ENCODE measurements at places on chromosomes 1 and 21.

DNA sequence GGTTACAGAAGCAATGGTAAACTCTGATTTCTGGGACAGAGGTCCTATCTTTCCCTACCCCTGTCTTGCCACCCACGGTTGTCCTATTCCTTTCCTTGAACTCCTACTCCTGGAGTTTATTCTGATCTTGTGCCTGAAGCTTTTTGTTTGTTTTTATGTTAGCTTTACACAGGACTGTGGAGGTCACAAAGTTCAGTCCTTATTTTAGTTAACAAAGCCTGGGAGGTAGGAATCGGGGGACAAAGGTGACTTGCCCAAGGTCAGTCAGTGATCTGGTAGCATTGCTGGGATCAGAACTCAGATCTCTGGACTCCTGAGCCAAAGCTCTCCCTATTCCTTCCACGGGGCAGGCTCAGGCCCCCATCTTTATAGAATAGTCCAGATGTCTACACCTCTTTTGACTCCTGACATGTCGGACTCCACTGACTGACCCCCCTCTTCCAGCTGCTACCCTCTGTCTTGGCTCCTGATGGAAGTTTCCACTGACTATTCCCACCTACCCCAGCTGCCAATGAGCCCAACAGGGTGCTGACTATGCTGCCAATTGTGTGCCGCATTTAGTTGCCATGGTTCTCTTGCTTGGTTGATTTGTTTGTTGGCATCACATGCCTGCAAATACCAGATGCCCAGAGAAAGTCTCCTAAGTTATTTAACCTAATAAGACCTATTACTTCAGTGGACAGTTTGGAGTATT, 9.9 kb downstream of the F5 start:
- no peak for DNase-seq

DNA sequence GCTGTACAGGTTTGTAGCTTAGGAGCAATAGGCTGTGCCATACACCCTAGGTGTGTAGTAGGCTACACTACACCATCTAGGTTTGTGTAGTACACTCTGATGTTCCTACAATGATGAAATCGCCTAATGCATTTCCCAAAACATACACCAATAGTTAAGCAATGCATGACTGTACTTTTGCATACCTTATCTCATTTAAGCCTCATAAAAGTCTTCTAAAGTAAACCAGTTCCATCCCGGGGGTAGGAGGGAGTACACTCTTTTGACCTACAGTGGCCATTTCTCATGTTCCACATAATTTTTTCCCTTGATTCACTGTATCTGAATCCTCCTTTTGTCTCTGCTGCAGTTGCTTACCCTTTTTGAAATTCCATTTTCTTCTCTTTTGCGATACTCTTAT, 12.2 kb downstream of the TRMT13 start:
- no peak for DNase-seq

GRCh38 chr1:111499026-111499785, 4.2 kb downstream of the ADORA3 start:
- no peak for DNase-seq

GRCh38 chr1:110672001-110672752, 2.6 kb downstream of the KCNA3 start:
- DNase-seq, result peak; percentile 60

GRCh38 chr1:181383695-181384094, 99.6 kb upstream of the CACNA1E start:
- DNase-seq, result no peak

GRCh38 chr1:73781251-73781650, 416.7 kb downstream of the LRRIQ3 start:
- no peak for DNase-seq

GRCh38 chr1:94239796-94240195, 2.4 kb upstream of the ARHGAP29 start:
- DNase-seq, result no peak

GRCh38 chr1:25904943-25905679, 1.1 kb downstream of the STMN1 start:
- peak; percentile 97 for DNase-seq

GRCh38 chr1:115134850-115135480, 45.7 kb upstream of the TSPAN2 start:
- DNase-seq, result no peak

DNA sequence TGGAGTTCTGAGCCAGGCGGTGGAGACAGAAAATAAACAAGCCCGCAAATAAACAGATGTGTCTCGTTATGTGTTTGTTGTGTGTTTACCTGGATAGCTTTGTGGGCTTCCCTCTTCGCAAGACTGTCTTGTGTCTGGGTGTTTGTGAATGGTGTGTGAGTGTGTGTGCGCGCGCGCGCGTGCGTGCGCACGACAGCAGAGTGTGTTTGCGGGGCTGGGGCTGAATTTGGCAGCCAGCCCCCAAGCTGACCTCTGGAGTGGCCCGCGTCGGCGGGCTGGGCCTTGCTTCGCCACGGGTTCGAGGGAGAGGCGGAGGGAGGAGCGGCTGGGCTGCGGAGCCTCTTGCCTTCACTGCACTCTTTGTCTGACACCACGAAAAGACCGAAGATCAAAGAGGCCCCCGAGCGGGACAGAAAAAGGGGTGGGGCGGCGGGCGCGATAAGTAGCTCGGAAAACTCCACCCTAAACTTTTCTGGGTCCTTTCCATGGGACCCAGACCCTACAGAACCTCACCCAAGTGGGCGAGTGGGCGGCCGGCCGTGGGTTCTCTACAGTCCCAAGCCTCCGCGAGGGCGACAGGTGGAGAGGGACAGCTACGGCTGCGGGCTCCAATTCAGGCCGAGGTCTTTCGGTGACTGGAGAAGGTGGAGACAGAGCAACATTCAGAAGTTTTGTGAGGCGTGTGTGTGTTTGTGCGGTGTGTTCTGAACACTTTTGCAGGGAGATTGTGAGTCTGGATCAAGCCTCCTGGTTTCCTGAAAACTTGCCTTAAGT, 14.5 kb downstream of the PAX7 start:
- DNase-seq, result no peak

GRCh38 chr1:246599315-246599714, 33.1 kb downstream of the CNST start:
- no peak for DNase-seq

DNA sequence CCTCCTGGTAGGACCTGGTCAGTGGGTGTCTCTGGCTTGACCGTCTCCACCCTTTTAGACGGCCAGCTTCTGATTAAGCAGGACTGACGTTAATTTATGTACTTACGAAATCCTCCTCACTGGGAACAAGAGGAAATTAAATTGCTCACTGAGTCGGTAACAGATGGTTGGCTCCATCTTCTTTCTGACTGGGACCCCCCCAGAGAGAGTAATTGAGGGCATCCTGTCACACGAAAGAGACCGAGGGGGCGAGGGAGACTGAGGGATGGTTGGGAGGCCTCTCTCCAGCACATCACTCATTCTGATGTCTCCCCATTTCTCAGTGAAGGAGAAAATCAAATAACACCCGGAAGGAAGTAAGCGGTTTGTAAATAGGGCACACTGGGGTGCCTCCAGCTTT, 104.8 kb downstream of the OMA1 start:
- no peak for DNase-seq

- DNase-seq, result no peak
Measured at GRCh38 chr1:109894823-109895719, 15.6 kb upstream of the CSF1 start.

- no peak for DNase-seq
Measured at GRCh38 chr21:29691616-29692491, 247.9 kb downstream of the GRIK1 start.

GRCh38 chr1:1004780-1005697, 5.1 kb upstream of the HES4 start:
- no peak for DNase-seq

- no peak for DNase-seq
Measured at GRCh38 chr21:45003331-45004058, 63.7 kb downstream of the SLX9 start.

DNA sequence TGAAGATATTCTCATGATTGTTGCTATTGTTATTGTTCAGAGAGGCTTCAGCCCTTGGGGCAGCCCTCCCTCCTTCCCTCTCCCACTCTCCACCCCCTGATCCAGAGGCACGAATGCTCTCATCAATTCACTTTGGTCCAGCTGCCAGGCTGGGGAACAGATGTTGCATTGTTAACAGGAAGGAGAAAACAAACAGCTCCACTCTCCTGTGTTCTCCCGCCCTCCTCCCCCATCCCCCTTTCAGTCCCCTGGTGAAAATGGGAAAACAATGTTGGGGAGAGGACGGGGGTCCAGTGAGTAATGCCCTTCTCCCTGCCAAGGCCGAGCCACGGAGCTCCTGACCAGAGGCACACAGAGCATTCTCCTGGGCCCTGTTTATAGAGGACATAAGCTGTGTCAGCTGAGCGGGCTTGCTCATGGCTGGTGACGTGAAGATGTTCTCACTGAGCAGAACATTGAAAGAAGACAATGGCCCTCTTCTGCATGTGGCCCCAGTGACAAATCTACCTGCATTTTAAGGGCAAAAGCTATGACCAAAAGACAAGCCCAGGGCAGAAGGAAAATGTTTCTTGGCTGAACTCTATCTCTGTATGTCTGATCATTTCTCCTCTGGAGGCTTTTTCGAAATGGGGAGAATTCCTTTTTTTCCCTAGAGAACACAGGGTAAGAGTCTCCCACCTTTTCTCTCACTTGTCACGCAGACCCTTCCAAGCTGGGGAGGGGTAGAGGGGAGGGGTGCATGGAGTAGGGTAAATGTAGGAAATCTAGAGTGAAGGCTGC, 111.7 kb downstream of the GLUL start:
- DNase-seq, result no peak

DNA sequence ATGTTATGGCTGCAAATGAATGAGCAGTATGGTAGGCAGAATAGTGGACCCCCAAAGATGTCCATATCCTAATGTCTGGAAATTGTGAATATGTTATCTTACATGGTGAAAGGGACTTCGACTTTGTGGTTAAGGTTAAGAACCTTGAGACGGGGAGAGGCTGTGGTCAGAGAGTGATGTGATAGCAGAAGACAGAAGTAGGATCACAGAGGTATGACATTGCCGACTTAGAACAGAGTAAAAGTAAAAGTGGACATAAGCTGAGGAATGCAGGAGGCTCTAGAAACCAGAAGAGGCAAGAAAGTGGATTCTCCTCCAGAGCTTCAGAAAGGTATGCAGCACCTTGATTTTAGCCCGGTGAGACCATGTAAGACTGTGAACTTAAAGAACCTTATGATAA, 74.6 kb downstream of the CTH start:
- DNase-seq, result no peak

DNA sequence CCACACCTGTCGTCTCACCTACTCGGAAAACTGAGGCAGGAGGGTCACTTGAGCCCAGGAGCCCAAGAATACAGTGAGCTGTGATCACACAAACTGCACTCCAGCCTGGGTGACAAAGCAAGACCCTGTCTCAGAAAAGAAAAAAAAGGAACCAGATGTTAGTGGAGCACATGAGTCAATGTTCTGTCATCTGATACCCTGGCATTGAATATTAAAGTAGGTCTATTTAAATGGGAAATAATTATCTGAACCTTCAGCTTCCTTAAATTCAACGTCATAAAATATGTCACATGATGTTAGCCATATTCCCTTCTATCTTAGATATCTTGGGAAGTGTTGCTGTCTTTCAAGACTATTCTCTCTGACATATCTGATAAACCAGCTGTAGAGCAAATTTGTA, 47.3 kb downstream of the NCAM2 start:
- no peak for DNase-seq

- DNase-seq, result no peak
Measured at GRCh38 chr1:30778154-30778978, 20.8 kb upstream of the LAPTM5 start.

DNA sequence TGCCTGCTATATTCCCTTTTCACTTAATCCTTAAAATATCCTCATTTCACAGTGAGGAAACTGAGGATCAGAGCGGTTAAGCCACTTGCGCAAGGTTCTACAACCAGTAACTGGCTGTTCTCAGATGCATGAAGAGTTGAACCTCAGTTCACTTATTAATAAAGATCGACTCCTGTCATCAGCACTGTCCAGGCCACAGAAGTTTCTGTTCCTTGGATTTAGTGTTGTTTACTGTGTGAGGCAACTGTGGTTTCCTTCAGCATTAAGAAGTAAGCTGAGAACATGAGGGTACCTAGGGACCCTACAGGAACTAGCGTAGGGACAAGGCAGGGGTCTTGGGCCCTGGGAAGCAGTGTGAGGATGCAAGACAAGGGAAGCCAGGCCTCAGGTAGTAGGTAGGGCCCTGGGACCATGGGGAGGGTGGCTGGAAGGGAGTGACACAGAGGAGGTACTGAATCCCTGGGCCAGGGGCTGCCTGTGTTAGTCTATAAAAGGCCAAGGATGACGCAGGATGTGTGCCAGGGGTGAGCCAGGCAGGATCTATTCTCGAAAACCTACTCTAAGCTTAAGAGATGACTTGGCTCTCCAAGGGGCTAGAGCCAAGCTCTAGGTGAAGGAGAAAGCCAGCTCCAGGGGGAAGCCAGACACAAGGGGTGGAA, 181.2 kb upstream of the CSF3R start:
- no peak for DNase-seq

- no peak for DNase-seq
Measured at GRCh38 chr1:155847823-155848529, 9.0 kb downstream of the GON4L start.

- no peak for DNase-seq
Measured at GRCh38 chr1:193846411-193846810, 660.0 kb upstream of the B3GALT2 start.

DNA sequence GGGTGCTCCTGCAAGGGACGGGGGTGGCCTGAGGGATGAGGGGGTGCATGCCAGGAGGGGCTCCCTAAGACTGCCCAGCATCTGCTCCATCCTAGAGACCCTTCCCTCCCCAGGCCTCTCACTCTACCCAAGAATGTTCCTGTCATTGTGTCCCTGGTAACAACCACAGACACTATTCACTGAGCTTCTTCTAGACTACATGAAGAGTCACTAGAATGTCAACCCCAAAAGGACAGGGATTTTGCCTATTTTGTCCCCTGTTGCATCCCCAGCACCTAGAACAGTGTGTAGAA, 2.9 kb downstream of the TNFRSF25 start:
- no peak for DNase-seq

- no peak for DNase-seq
Measured at GRCh38 chr1:48673332-48674105, 103.2 kb downstream of the BEND5 start.

DNA sequence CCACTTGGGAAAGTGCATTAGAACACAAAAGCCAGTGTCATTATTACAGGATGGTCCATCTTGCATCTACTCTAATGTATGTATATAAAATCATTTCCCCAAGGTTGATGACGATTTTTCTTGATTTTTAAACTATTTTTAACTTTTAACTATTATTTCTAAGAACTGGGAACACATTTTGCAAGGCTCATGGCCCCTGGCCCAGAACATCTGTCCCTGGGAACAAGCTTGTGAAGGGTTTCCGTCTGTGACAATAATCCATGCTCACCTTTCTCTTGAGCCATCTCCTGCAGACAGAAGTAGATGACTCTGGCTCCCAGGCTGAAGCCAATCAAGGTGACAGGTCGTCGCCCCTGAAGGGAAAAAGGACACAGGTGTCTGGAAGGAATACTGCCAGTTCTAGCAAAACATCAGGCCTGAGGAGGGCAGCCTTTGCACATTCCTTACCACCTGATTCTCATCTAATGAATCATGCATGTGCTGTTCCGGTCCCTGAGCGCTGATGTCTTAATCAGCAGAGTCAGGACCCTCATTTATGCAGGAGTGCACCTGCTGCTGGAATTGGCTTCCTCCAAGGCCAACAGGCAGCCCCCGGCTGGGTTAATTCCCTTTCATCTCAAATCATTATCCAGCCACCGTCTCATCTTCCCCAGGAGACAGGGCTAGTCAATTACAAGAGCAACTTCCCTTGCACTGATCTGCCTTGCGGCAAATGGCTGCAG, 62.5 kb downstream of the TMCO4 start:
- no peak for DNase-seq

GRCh38 chr1:22953740-22954141, 18.9 kb downstream of the LACTBL1 start:
- DNase-seq, result no peak

GRCh38 chr1:67748630-67749029, 63.6 kb downstream of the GADD45A start:
- DNase-seq, result no peak

- no peak for DNase-seq
Measured at GRCh38 chr1:168179438-168180147, 831 bp downstream of the TIPRL start.

Data from activated T-cell treated with anti-CD3 and anti-CD28 coated beads for 48 hours (primary cell).